Pulmonary artery endothelial cell (primary cell): ENCODE measurements at places on chromosomes 7 and 10.

DNA sequence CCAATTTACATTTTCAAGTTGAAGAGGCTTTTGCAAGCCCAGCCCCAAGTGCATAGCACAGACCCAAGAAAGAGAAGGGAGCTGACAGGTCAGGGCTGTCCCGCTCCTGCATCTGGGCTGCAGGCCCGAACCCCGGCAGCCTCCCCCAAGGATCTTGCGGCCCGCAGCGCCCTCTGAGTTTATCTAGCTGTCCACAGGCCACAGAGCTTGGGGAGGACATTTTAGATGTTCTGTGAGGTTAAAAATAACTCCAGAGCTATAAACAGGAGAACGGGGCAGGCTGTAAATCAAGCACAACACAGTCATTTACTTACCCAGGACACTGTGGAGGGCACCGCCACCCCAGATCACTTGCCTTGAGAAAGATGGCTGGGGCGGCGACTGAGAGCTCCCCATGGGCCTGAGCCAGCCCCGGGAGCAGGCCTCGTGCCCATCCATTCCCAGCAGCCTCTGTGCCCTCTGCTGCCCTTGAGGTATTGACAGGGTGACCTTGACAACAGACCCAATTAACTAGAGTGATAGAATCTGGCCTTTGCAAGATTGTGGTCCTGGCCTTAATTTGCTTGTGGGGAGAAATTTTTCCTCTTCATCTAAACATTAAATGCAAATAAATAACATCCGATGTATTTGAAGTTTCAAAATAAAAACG is 563.0 kb downstream of the TCERG1L start:
- no peak for DNase-seq

DNA sequence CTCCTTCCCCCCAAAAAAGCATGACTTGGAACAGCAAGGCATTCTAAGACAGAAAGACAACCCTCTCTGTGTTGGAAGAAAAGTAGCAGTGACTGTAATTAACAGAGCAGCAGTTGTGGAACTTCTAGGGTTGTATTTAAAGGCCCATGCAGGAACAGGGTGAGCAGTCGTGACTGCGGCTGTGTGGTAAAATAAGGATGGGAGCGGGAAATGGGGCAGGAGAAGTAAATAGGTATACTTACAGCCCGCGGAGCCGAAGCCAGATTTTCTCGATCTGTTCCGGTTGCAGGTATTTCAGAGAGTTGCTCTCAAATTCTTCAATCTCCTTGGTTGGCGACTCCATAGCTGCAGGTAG is 179 bp downstream of the PDE1C start:
- no peak for DNase-seq

DNA sequence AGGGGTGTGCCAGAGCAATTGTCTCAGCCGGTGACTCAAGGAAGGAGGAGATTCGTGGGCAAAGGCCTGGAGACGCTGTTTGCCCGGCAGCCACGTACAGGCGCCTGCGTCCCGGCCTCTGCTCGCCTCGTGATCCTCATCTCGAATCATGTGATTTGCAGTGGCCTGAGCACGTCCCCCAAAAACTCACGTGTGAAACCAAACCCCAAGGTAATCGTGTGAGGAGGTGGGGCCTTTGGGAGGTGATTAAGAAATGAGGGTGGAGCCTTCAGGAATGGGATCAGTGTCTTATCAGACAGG is 226.8 kb downstream of the TCERG1L start:
- no peak for DNase-seq

DNA sequence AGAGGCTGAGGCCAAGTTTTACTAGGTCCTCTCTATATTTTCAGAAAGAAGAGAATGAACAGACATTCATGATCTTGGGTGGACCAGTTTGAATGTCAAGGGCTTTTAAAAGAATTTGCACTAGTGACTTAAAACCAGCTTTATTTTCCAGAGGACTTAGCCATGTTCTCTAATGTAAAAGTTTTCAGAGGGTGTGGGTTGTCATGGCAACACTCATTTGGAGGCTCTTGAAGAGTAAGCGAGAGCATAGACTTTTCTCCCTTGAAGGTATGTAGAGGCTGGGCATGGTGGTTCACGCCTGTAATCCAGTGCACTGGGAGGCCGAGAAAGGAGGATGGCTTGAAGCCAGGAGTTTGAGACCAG is 61.1 kb downstream of the GATA3 start:
- DNase-seq, result no peak

- no peak for DNase-seq
These were observed 6.5 kb downstream of the MNX1 start for GRCh38 chr7:157003756-157004520.

- DNase-seq, result no peak
These were observed 126.8 kb downstream of the MAD1L1 start for GRCh38 chr7:2105917-2106316.

- no peak for DNase-seq
These were observed 34.7 kb downstream of the IMMP2L start for GRCh38 chr7:111527545-111527944.

- DNase-seq, result no peak
These were observed 18.8 kb upstream of the LIPM start for GRCh38 chr10:88783724-88784123.

DNA sequence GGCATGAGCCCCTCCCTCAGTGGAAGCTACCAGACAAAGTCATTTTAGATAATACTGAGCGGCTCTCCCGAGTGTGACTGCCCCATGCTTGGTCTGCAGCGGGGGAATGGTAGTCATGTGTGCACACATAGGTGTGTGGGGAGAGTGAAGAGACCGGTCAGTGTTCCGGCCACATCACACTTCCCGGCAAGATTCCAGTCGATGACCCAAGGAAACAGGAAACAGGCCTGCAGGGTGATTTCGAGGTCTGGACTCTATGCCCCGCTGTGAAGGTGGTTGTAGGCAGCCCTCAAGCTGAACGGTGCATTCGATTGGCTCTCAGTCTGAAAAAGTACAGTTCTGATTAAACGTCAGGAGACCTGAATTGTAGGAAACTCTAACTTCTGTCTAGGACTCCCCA is 73.2 kb downstream of the SYPL1 start:
- no peak for DNase-seq

GRCh38 chr7:38736138-38736537 is 105.0 kb upstream of the AMPH start:
- DNase-seq, result no peak

DNA sequence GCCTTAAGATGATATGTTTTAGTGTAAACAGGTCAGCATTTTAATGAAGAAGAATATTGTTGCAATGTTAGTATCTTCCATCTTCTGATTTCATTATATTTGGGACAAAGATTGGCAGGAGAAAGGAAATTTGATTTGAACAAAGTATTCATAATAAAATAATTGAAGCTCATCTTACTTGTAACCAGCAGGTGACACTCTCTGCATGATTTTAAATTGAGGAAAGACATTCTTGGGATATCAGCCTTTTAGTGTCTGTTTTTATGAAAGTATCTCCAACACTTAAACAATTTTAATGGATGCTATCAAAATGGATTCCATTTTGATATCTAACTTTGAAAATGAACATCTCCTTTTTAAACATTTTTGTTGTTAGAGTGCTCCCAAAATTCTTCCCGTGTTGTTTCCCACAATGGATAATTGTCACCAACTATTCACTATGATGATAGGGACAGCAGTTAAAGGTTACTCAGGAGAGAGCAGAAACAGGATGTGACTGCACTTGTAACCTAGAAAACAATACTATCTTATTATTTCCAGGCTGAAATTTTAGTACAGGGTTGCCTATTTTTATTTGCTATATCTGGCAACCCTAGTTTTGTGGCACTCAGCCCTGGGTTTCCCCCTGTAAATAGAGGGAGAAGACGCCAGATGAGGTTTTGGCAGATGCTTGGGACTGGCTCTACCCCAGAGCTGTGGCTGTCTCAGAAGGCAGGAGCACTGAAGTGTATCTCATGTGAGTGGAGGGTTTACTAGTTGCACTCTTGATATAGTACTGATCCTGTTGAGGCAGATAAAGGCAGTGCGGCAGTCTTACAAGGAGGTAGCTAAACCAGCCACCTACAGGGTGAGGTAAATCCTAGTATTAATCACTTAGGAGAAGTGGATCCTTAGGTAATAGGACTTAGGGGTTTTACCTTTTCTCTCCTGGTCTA is 31.0 kb upstream of the ABCB4 start:
- DNase-seq, result no peak

DNA sequence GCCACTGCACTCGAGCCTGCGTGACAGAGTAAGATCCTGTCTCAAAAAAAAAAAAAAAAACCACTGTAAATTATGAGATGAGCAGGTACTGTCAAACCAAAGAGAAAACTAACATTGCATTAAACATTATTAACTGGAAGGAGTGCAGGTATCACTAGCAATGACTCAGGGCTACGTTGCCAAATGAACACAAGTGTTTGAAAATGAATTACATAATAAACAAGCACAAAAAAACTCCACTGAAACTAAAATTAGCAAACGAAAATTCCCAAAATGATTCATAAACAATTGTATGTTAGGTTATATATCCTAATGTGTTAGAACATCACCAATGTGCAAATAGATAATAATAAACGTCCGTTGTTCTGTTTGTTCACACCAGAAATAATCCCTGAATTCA is 42.8 kb downstream of the NSUN6 start:
- DNase-seq, result no peak

DNA sequence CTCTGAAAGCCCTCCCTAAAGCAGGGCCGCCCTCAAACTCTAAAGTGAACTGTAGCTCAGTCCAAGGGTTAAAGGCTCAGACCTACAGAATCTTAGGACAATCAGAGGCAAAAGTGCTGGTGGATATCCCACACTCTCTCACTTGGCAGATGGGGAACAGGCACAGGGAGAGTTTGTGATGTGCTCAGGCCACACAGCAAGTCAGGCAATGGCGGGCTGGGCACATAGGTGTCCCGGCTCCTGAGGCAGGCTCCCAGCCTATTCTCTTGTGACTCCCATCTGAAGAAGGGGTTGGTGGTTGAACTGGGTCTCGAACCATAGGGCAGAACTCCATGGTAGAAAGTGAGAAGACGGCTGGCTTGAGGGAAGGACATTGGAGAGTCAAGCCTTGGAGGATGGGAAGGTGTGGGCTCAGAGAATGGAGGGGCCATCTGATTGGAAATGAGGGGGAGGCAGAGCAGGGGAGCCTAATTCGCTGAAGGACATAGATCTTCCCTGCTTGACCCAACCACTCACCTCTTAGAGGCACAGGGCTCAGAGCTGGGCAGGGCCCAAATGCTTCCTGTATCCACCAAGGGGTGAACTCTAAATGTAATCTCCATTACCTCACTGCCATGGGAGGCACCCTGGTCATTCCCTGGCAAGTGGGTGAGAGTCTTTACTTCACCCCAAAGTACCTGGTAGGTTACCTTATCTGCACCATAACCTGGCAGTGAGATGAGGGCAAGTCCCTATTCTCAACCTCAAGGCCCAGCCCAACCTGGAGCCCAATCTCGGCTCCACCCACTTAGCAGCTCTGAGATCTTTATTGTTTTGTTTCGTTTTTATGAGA is 4.9 kb upstream of the ZMIZ1 start:
- no peak for DNase-seq

- DNase-seq, result no peak
These were observed 23.0 kb upstream of the PRPF18 start for GRCh38 chr10:13563481-13564445.

- DNase-seq, result no peak
These were observed 121.3 kb downstream of the BMPER start for GRCh38 chr7:34026481-34027190.

GRCh38 chr7:80584778-80585177 is 53.7 kb upstream of the CD36 start:
- DNase-seq, result no peak

GRCh38 chr7:125512373-125512772 is 582.7 kb upstream of the POT1 start:
- no peak for DNase-seq

- DNase-seq, result no peak
These were observed 4.2 kb downstream of the NOS3 start for GRCh38 chr7:150994838-150995510.

DNA sequence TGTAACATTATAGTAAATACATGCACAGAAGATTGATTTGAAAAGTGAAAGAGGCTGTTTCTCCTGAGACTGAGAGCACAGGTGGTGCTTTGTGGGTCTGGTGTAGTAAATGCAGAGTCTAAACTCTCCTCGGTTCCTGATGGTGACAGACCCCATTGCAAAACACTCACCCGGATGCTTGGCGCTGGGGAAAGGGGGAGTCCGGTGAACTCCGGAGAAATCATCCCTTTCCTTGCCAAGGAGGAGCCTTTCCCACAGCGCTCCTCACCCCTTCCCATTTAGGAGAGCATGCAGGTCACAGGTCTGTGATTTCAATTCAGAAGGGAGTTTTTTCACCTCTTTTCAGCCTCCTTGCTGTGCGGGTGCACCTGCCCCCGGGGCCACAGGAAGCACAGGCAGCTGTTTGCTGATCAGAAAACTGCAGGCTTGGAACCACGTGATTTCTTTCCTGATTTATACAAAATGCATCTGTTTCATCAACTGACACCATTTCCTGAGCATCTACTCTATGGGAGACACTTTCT is 75.6 kb upstream of the LYZL2 start:
- DNase-seq, result no peak

DNA sequence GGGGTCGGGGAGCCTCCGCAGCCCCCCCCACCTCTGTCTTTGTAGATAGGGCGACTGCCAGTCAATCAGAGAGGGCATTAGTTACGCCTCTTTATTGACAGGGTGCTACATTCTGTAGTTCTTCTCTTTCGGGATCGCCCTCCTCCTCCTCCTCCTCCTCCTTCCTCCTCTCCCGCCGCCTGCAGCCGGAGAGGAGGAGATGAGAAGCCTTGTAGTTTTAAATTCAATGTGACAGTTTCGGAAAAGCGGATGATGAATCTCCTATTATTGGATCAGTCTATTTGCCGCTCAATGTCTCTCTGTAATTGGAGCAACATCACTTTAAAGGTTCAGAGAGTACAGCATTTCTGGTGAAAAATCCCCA is 587 bp upstream of the UNCX start:
- DNase-seq, result no peak

DNA sequence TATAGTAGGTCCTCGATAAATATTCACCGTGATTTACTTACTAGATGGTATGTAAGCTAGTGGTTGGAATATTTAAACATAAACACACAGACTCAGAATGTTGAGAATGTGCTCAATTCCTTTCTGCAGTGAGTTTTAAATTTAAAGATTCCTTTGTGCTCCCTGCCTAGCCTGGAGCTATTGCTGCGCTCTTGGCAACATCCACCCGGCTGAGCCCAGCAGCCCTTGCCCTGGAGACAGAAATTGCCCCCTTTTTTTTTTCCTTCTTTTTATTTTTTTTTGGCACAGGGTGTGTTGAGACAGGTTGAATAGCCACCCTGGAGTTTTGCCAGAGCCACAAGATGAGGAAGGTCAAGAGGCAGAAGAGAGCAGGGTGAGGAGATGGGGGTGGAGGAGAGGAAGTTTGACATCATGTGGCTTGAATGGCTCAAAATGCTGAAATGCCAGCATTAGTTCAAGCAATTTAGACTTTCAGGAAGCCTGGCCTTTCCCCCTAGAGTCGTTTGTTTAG is 180.8 kb downstream of the PRKCQ start:
- DNase-seq, result no peak

DNA sequence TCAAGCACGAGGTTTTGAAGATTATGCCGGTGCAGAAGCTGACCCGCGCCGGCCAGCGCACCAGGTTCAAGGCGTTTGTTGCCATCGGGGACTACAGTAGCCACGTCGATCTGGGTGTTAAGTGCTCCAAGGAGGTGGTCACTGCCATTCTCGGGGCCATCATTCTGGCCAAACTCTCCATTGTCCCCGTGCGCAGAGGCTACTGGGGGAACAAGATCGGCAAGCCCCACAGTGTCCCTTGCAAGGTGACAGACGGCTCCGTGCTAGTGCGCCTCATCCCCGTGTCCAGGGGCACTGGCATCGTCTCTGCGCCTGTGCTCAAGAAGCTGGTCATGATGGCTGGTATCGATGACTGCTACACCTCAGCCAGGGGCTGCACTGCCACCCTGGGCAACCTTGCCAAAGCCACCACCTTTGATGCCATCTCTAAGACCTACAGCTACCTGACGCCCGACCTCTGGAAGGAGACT is 284.7 kb downstream of the GPR37 start:
- no peak for DNase-seq

GRCh38 chr7:28768577-28769147 is 189.5 kb downstream of the TRIL start:
- DNase-seq, result no peak
